ENCODE measurements at places on chromosomes 7 and 10.

GRCh38 chr7:29623973-29624372 is 60.3 kb downstream of the PRR15 start:
- DNase-seq = no peak

- DNase-seq = no peak
Observed at GRCh38 chr7:2358968-2359527, 4.4 kb downstream of the EIF3B start.

DNA sequence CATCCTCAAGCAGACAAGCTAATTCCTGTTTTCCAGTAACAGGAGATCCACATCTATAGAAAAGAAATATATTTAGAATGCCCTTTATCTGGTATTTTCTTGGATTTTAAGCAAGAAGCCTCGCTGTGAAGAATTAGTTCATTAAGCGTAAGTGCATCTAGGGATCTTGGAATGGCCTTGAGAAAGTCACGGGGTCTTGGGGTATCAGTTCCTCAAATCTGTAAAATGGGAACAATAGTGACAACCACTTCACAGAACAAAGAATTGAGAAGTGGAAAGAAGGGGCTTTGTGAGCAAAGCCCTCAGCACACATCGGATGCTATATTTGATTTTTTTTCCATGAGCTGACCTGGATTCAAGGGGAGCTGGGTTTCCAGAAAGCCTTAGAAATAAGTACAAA is 32.3 kb upstream of the WDFY4 start:
- DNase-seq = no peak

GRCh38 chr10:29446327-29446726 is 157.5 kb downstream of the LYZL1 start:
- DNase-seq = no peak

- DNase-seq = no peak
Observed at GRCh38 chr7:1913466-1914282, 243.6 kb downstream of the ELFN1 start.

Data from stimulated activated CD4-positive, alpha-beta T cell treated with anti-CD3 and anti-CD28 coated beads, Interleukin-4, amount 100 ng/mL, for 24 hours (primary cell).